Activated CD4-positive, CD25-positive, alpha-beta regulatory T cell treated with anti-CD3 and anti-CD28 coated beads, Interleukin-2, amount 50 U/mL, for 72 hours (primary cell): ENCODE measurements at places on chromosomes 7 and 10.
A peak's percentile ranks its signal among the peaks of the same experiment; 100 is the strongest.

DNA sequence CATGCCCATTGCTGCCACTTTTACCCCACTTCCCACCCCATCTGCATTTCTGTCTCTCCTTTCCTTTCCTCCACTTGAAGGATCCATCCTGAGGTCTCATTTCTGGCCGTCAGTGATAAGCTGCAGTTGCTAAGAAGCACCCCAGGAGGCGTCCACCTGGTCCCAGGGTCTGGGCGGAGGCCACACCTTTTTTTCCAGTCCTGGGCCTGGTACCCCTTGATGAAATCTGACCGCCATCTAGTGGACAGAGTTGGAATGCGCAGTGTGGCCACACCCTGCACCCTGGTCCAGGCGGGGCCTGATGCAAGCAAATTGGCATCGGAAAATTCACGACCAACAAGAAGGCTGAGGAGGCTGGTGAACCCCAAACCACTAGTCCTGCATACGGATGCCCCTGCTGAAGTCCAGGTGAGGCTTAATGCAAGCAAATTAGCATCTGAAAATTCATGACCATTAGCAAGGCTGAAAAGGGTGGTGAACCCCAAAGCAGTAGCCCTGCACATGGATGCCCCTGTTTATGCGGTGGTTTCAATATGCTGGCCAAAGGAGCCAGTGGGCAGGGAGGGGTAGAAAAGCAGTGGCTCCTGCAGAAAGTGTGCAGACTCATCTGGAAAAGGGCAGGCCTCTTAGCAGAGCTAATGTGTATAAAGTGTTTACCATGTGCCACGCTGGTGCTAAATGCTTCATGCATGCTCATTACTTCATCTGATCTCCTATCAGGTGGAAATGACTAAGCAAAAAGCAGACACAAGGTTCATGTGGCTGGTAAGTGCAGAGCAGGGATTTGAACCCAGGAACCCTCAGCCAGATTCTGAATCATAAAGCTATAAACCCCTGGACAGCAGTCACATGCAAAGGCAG lies 43.2 kb downstream of the GPAM start:
- DNase-seq = peak; percentile 68

DNA sequence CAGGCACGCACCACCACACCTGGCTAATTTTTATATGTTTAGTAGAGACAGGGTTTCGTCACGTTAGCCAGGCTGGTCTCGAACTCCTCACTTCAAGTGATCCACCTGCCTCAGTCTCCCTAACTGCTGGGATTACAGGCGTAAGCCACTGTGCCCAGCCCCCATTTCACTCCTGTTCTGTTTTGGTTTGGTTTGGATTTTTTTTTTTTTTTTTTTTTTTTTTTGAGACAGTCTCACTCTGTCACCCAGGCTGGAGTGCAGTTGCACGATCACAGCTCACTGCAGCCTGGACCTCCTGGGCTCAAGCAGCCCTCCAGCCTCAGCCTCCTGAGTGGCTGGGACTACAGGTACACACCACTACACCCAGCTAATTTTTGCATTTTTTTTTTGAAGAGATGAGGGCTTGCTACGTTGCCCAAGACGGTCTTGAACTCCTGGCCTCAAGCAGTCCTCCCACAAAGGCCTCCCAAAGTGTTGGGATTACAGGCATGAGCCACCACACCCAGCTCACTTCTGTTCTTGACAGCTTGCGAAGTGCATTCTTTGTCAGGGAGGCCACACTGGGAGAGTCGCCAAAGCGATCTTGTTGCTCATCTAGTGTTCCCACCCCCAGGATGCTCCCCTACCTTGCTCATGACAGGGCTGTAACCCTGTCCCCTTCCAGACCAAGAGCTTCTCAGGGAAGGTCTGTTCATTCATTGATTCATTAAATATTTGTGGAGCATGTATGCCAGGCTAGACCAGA lies 229.1 kb downstream of the CUX1 start:
- DNase-seq = no peak

DNA sequence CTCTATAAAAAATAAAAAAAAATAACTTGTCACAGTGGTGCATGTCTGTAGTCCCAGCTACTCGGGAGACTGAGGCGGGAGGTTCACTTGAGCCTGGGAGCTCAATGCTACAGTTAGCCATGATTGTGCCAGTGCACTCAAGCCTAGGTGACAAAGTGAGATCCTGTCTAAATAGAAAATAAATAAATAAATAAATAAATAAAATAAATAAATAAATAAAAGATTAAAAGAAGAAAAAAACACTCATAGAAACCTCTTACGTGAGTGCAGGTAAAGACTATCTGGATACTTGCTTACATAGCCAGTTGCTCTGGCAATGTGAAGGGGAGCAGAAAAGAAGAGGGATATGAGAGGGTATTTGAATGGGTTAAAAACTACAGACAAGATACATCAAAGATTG lies 242.5 kb upstream of the PCDH15 start:
- DNase-seq = no peak

- no peak for DNase-seq
These were observed 1.4 kb upstream of the RBP3 start for GRCh38 chr10:47346581-47347302.

DNA sequence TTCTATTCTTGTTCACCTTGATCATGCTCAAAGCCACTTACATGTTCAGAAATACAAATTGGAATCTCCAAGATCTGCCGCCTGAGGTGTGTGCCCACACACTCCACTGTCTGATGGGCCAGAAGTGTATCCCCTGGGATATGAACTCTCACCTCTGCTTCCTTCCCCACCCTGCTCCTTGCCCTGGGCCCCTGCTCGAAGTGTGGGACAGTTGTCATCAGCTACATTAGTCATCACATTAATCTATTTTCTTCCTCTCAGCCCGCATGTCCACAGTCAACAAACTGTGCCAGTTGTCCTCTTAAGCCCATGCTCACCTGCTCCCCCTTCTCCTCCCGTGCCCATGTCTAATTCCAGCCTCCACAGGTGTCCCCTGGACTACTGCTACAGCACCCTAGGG lies 154.7 kb downstream of the PTPN20 start:
- DNase-seq = no peak

- DNase-seq = no peak
These were observed 29.4 kb upstream of the JAKMIP3 start for GRCh38 chr10:132036153-132036886.

DNA sequence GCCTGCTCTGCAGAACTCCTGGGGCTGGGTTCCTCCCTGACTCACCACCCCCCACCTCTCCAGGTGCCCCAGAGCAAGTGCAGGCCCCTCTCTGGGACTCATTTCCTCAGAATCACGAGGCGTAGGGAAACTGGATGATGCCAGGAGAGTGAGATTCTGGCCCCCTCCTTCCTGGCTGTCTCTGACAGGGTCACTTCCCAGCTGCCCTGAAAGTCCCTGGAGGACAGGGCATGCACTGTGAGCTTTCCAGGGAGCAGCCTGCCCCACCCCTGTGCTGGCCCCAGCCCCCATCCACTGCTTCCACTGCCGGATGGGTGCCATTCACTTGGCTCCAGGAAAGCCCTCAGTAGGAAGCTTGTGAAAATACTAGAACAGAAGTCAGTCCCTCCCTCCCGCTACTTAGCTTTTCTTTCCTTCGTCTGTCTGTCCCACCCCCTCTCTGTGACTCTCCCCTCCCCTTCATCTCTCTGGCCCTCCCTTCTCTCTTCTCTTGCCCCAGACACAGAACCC lies 10.4 kb downstream of the TACR2 start:
- no peak for DNase-seq

DNA sequence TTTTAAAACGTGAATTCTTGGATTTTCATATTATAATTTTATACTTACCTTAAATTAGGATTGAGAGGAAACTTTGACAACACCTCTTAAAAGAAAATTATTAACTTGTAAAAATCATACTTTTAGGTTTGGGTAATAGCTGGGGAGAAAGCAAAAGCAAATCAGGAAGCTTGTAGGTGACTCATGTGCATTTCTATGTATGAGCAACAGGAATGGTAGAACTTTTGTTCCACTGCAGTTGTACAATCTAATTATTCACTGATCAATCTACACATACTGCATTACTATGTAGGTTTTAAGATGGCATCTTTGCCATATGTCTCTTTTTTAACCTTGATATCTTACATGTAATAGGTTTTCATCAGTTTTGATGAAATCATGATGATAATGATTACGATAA lies 223.2 kb downstream of the PRKG1 start:
- no peak for DNase-seq

DNA sequence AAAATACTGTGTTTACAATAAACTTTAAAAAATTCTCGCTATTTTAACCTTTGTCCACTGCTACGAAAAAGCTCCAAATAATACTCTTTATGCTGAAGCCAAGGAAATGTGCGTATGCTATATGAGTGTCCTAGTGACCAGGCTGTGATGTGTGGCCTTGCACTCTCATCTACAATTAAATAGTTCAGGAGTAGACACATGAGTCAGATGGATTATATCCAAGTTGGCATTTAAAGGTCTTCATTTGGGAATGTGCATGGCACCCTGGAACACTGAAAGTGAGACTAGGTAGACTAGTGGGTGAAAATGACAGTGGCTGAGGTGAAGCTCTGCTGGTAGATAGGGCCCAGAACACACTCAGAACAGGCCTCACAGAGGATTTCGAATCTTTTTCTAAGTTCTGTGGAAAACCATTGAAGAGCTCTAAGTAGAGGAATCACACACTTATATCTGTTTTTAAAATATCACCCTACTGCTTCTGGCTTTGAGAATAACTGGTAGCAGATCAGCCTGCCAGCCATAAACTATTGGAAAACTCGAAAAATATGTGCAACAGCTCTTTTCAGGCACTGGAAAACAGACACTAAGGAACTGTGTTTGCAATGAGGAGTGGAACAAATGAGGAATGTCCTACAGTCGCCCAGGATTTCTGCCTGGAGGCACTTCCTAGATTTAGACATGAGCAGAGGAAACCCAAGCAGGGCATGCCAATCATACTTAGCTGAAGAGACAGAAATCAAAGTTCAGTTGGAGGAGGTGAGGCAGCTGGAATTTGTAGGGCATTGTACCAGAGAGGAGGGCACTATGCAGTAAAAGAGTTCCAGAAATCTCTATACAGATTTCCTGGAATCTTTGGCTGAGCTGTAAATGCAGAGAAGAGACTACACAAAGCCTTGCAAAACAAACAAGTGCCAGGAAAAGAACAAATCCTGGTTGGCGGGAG lies 603.8 kb upstream of the LRRTM3 start:
- no peak for DNase-seq

DNA sequence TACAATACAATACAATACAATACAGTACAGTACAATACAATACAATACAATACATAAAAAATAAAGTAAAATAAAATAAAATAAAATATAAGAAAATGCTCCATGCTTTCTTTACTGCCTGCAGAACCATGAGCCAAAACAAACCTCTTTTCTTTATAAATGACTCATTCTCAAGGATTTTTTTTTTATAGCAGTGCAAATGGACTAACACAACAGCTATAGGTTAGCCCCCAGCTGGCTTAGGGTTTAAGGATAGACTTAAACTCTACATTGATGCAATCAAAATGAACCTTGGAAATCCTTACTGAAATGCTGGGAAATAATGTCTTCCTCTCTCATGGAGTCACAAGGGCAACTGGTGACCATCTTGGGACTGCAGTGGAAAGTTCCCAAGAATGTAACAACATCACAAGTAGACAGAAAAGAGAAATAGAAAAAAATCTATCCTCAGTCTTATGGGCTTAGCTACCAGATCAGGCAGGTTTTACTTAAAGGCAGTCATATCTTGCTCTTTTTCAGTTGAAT lies 348.9 kb downstream of the ARL4A start:
- DNase-seq = no peak

DNA sequence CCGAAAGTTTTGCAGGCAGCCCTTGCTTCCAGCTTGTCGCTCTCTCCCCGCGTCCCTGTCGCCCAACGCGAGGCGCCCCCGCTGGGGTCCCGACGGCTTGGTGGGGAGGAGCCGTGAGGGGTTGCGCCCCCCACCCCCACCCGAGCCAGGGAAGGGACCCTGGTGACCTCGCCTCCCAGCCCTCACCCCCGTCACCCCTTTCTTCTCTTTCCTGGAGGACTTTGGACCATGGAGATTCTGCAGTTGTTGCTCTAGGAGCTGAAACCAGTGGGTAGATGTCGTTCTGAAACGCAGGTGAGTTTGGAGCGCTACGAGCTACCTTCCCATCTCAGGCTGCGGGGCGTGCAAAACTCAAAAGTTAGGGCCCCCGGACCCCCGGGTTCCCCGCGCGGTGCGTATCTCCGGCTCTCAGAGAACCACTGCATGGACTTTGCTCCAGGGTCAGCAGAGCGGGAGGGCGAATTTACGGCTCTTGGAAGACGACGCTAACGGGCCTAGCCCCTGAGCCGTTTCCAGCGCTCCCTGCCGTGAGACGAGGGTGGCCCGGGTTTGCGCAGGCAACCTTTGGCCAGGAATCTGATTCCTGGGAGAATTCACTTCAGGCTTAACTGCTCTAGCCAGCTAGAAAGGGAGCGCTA lies 684 bp upstream of the ATXN7L1 start:
- DNase-seq = peak; percentile 36

- no peak for DNase-seq
These were observed 58.0 kb downstream of the CHST15 start for GRCh38 chr10:124035306-124035927.

DNA sequence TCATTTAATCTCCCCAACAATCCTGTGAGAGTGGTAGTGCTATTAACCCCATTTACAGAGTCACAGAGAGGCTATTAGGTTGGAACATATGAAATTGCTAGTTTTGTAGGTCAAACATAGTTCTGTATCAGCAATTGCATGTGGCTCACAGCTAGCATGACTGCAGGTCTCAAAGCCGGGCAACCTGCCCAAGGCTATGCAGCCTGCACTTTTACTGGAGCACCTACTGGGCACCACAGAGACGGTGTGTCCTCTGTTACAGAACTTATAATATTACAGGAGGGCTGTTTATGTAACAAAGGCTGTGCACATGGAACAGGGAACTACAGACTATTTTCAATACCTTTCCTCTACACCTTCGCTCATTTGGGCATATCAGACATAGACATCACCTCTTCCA lies 355.8 kb downstream of the RPS24 start:
- DNase-seq = no peak

DNA sequence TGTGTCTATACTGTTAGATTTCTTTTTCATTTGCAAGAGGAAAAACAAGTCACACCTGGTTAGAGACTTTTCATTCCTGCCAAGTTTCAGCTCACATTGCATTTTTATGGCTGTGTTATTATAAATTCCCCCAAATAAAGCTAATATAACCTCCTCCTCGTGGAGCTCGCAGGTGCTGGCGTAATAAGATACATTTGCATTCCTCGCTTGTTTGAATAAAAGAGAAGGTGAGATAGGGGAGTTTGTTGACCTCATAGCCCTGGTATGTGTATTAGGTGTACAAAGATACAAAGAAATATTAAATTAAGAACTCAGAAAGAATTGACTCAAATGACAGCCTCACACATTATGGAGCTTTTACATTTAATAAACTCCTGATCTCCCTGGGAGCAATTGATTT lies 257.7 kb upstream of the SP8 start:
- no peak for DNase-seq

DNA sequence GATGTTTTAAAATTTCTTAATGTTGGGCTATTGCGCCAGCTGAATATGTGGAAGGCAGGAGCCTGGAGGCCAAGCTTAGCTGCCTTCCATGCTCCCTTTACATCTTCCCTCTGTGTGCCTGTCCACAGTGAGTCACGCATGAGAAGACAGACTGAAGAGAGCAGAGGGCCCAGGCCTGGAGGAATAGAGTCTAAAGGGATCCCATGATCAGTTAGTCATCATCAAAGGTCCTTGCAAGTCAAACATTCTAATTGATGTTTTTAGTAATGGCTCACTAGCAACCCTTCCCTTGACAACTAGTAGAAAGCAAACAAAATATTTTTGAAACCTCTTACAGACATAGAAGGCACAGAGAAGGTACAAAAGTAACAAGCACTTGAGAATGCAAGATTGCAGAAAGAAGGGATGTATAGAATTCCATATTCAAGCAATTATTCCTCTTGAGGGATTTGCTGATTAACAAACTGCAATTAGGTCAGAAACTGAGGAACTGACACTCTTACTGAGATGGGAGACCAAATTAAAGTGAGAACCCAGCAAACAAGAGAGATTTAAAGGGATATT lies 30.7 kb upstream of the APBB1IP start:
- DNase-seq = no peak
